ENCODE measurements at places on chromosomes 3 and 15. TPM values are rescaled to one million over a fixed set of nuclear protein-coding genes. Genes with fewer than 3 reads are reported as not detected.

DNA sequence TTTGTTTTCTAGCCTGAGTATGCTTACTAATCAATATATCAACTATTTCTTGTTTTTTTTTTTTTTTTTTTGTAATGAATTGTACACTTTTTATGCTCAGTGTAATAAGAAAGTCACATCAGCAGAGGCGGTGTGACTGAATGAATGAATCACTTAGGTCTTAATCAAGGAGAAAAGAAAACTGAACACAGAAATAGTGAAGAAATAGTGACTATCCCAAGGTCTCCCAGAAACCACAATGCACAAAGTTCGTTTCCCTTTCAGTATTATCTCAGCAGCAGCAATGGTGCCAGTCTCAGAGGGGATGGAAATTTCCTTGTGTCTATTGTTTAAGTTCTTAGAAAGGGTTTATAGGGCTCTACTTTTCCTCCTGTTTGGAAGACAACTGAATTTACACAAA is 80.7 kb downstream of the NR1I2 start:
- no peak overlapping the region for H3K27ac ChIP-seq
- DNase-seq, result no peak
- H3K36me3 ChIP-seq, result peaks cover 58% of the 10 kb centered on the region
- H3K27me3 ChIP-seq, result no peaks in the 10 kb centered on the region

Gene CCDC54
- not detected for total RNA-seq

DNA sequence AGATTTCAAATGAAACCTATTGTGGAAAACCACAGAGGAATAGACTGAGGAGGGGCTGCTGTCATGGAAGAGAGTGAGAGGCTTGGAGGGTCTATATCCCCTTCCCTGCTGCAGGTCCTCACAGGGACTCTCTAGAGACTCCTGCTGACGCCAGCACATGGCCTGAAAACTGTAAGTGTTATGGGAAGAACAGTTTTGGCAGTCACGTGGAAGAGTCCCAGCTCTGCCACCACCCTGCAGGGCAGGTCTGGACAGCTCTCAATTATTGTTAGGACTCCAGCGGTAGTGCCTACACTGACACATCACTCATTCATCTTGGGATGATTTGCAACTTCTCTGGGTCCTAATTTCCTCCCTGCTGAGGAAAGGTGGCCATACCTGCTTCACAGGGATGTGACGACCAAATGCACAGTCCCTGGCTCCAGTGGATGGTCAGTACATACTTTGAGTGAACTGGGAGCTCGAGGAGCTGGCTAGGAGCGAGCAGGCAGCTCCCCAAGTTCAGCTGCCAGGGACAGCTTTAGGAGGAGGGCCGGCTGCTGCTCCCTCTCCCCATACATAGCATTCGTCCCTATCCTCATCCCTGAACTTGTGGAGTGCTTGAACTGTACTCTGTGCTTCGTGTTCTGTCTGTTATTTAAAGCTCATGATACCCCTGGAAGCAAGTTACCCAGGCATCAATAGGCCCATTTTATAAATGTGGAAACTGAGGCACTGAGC is 49.2 kb downstream of the CTXND1 start:
- DNase-seq, result no peak
- H3K36me3 ChIP-seq, result no peaks in the 10 kb centered on the region
- no peak overlapping the region for H3K4me3 ChIP-seq
- H3K27me3 ChIP-seq, result peaks cover 2% of the 10 kb centered on the region
- no peak overlapping the region for H3K27ac ChIP-seq
- no peaks in the 10 kb centered on the region for H3K4me1 ChIP-seq

GRCh38 chr15:41506796-41507341 is 6.8 kb downstream of the LTK start:
- no peak overlapping the region for H3K27ac ChIP-seq
- no peak for DNase-seq
- no peaks in the 10 kb centered on the region for H3K36me3 ChIP-seq

GRCh38 chr15:73754461-73754860 is 1.3 kb upstream of the INSYN1 start:
- no peak for DNase-seq
- no peak overlapping the region for H3K27ac ChIP-seq
- no peak overlapping the region for H3K4me3 ChIP-seq
- no peaks in the 10 kb centered on the region for H3K4me1 ChIP-seq
- peaks cover 16% of the 10 kb centered on the region for H3K27me3 ChIP-seq

- no peak overlapping the region for H3K27ac ChIP-seq
- no peaks in the 10 kb centered on the region for H3K27me3 ChIP-seq
- H3K36me3 ChIP-seq, result no peaks in the 10 kb centered on the region
- H3K4me1 ChIP-seq, result no peaks in the 10 kb centered on the region
- DNase-seq, result no peak
Observed at GRCh38 chr3:188577539-188577938, 423.6 kb downstream of the LPP start.

- no peak overlapping the region for H3K27ac ChIP-seq
- H3K36me3 ChIP-seq, result no peaks in the 10 kb centered on the region
- no peaks in the 10 kb centered on the region for H3K4me1 ChIP-seq
Observed at GRCh38 chr15:49650676-49651075, 29.8 kb downstream of the DTWD1 start.

- H3K27me3 ChIP-seq, result peaks cover 2% of the 10 kb centered on the region
- H3K27ac ChIP-seq, result no peak overlapping the region
- H3K36me3 ChIP-seq, result no peaks in the 10 kb centered on the region
- H3K4me3 ChIP-seq, result no peak overlapping the region
- DNase-seq, result no peak
Observed at GRCh38 chr15:89443581-89443980, 52.8 kb downstream of the RHCG start.

- no peaks in the 10 kb centered on the region for H3K4me1 ChIP-seq
- H3K27me3 ChIP-seq, result peaks cover 1% of the 10 kb centered on the region
- no peak overlapping the region for H3K27ac ChIP-seq
- no peaks in the 10 kb centered on the region for H3K36me3 ChIP-seq
- DNase-seq, result no peak
Observed at GRCh38 chr15:71451130-71451529, 335.9 kb downstream of the THSD4 start.

Gene GOLGA8J
- total RNA-seq, result not detected

DNA sequence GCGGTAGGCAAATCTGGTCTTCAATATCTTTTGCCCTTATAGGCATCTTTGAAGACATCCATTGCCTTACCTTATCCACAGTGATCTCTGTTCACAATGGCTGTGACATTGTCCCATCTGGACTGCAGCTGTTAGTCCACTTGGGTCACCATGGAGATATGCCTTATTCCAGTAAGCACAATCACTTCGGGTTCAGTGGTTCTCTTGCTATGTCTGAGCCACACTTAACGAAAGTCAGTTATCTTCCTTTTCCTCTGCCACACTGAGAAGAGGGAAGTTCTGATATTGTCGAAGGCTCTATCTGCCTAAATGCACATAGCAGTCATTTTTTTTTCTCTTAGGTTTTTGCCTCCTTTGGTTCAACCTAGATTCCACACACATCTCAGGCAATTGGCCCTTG is 119.0 kb upstream of the SATB1 start:
- peaks cover 3% of the 10 kb centered on the region for H3K27me3 ChIP-seq
- no peaks in the 10 kb centered on the region for H3K36me3 ChIP-seq
- H3K4me3 ChIP-seq, result no peak overlapping the region
- H3K27ac ChIP-seq, result no peak overlapping the region
- DNase-seq, result no peak

Gene GTF2A2
- total RNA-seq, result 61.5 TPM

DNA sequence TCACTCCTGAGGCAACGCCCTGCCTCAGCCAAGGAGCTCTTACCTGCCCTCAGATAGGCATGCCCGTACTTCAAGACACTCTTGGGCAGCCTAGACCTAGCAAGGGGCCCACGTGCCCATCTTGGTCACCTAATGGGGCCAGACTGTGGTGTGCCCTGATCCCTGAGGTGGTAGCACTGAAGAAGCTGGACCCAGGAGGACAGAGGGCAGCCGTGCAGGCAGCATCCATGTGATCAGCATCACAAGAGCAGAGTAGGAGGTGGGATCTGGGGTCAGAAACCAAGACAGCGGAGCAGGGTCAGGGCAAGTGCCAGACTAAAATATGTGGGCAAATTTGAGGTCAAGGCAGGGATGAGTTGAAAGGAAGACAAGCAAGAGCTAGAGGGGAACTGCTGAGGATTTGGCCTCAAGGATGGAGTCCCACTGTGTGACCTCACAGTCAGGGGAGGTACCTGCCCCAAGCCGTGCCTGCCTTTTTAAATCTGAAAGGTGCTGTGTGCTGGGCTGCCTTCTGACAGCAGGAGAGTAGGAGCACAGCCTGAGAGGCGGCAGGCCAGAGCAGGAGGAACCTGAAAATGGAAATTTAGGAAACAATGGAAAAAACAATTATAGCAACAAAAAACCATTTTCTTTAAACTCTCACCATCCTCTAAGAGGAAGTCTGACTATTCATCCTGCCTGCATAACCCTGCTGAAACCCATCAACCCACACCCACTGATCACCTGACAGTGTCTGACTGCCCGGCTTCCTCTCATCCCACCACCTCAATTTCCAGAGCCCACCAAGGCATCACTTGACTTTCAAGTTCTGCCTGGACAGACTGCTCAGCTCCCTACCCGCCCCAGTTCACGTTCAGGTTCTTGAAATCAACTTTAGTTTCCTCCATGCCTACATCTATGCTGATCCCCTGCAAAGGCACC is 7.3 kb downstream of the ZBTB38 start:
- no peaks in the 10 kb centered on the region for H3K36me3 ChIP-seq
- no peak for DNase-seq
- no peak overlapping the region for H3K27ac ChIP-seq

GRCh38 chr3:119933207-119933606 is 151.3 kb downstream of the NR1I2 start:
- no peak overlapping the region for H3K27ac ChIP-seq
- H3K27me3 ChIP-seq, result no peaks in the 10 kb centered on the region
- DNase-seq, result no peak
- H3K36me3 ChIP-seq, result no peaks in the 10 kb centered on the region
- H3K4me1 ChIP-seq, result peaks cover 5% of the 10 kb centered on the region
- no peak overlapping the region for H3K4me3 ChIP-seq

GRCh38 chr3:30631243-30631904 is 25.0 kb downstream of the TGFBR2 start:
- H3K36me3 ChIP-seq, result peaks cover 2% of the 10 kb centered on the region
- peak; percentile 88 for DNase-seq
- peaks cover 98% of the 10 kb centered on the region for H3K4me1 ChIP-seq
- H3K27me3 ChIP-seq, result no peaks in the 10 kb centered on the region

Gene PLIN1
- not detected for total RNA-seq

Gene HRG
- total RNA-seq, result not detected

DNA sequence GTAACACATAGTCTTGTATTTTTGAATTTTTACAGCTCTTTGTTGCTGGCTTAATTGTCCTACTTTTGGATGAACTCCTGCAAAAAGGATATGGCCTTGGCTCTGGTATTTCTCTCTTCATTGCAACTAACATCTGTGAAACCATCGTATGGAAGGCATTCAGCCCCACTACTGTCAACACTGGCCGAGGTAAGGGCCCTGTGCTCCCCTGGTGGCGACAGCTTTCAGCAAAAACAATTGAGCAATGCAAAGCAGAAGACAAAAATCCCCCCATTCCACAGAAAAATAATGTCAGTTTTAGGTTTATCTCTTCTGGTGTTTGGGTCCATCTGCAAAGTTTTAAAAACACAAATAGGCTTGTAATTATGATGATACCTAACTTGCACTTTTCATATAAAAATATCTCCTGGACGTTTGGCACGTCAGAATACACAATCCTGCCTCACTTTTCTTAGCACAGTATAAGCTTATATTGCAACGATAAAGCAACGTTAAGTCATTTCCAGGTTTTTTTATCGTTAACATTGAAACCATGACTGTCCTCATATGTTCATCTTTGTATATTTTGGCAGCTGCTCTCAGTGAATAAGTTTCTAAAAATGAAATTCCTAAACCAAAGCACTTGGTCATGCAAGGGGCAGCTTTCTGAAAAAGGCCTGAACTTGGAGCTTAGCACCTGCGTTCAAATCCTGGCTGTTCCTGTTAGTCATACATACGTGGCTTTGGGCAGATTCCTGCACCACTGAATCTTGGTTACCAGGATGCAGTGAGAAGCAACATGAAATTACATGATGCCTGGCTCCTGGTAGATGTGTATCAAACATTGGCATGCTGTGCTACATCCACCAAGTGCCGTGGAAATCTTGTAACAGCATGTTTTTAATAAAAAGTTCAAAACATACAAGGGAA is 8.5 kb downstream of the SEC61A1 start:
- DNase-seq, result no peak
- no peaks in the 10 kb centered on the region for H3K4me1 ChIP-seq
- H3K4me3 ChIP-seq, result no peak overlapping the region
- H3K27me3 ChIP-seq, result no peaks in the 10 kb centered on the region
- peaks cover 92% of the 10 kb centered on the region for H3K36me3 ChIP-seq

GRCh38 chr3:122635789-122636188 is 44.9 kb upstream of the PARP14 start:
- H3K4me1 ChIP-seq, result no peaks in the 10 kb centered on the region
- no peak for DNase-seq
- no peaks in the 10 kb centered on the region for H3K27me3 ChIP-seq
- H3K27ac ChIP-seq, result no peak overlapping the region
- peaks cover 50% of the 10 kb centered on the region for H3K36me3 ChIP-seq
- no peak overlapping the region for H3K4me3 ChIP-seq

- DNase-seq, result no peak
- H3K36me3 ChIP-seq, result no peaks in the 10 kb centered on the region
- H3K27ac ChIP-seq, result no peak overlapping the region
- no peaks in the 10 kb centered on the region for H3K4me1 ChIP-seq
- no peaks in the 10 kb centered on the region for H3K27me3 ChIP-seq
- no peak overlapping the region for H3K4me3 ChIP-seq
Observed at GRCh38 chr3:62238003-62238402, 135.3 kb downstream of the FEZF2 start.

- H3K27ac ChIP-seq, result no peak overlapping the region
- DNase-seq, result no peak
- no peaks in the 10 kb centered on the region for H3K4me1 ChIP-seq
Observed at GRCh38 chr3:112114576-112115160, 18.4 kb downstream of the GCSAM start.

DNA sequence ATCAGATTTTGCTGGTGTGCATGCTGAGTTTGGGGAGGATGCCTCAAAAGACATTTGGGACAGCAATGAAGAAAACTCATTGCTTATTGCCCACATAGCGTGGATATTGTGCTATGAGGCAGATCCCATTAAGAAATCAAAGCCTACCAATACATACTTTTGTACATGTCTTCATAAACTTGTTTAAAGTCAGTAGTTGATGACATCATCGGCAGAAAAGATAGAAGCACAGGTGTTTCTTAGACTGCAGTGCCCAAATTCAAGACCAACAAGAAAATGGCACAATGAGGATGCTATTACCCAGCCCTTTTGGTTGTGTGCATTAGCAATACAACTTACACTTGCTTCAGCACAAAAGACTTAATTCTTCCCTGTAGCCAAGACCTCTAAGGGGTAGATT is 428.7 kb upstream of the RARB start:
- H3K4me1 ChIP-seq, result no peaks in the 10 kb centered on the region
- no peak for DNase-seq
- no peak overlapping the region for H3K27ac ChIP-seq
- no peaks in the 10 kb centered on the region for H3K27me3 ChIP-seq
- H3K4me3 ChIP-seq, result no peak overlapping the region

DNA sequence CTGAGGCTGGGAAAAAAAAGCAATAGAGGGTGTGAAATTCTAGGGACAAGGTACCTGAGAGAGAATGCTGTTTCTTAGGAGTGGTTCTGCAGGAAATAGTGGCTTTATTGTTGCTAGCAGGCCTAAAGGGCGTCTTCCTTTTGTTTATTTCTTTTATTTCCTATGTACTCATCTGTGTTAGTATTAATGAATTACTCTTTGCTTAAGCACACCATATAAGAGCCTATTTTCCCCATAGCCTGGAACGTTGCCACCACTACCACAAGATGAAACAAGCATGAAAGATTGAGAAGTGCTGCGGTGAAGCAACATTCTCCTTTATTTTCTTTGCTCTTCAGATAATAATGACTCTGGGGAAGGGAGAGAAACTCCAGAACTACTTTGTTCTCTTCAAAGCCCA is 21.3 kb upstream of the GOLIM4 start:
- no peak overlapping the region for H3K4me3 ChIP-seq
- H3K36me3 ChIP-seq, result no peaks in the 10 kb centered on the region
- H3K4me1 ChIP-seq, result no peaks in the 10 kb centered on the region
- no peak for DNase-seq
- H3K27ac ChIP-seq, result no peak overlapping the region

Gene FYCO1
- total RNA-seq, result 42.5 TPM
